ENCODE measurements at places on chromosomes 16 and 17. TPM values are rescaled to one million over a fixed set of nuclear protein-coding genes. Genes with fewer than 3 reads are reported as not detected.
A peak's percentile ranks its signal among the peaks of the same experiment; 100 is the strongest.

DNA sequence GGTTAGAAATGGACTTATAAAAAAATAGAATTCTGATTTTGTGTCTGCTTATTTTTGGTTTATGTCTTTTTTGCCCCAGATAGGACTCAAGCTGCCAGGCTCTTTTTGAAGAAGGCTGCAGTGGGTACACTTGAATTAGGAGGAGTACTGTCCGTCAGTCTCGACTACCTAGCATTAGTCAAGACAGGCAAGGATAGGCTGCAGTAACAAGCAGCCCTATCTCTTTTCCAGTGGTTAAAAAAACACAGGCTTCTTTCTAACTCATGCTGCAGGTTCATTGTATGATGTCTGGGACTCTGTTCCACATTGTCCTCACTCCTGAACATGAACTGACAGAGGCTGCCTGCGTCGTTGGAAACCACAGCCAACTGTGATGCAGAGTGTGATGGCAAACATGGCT is 8.0 kb downstream of the C16orf46 start:
- H3K4me1 ChIP-seq, result no peaks in the 10 kb centered on the region
- no peak for DNase-seq
- no peaks in the 10 kb centered on the region for H3K36me3 ChIP-seq
- no peak overlapping the region for H3K27ac ChIP-seq
- H3K4me3 ChIP-seq, result no peak overlapping the region

DNA sequence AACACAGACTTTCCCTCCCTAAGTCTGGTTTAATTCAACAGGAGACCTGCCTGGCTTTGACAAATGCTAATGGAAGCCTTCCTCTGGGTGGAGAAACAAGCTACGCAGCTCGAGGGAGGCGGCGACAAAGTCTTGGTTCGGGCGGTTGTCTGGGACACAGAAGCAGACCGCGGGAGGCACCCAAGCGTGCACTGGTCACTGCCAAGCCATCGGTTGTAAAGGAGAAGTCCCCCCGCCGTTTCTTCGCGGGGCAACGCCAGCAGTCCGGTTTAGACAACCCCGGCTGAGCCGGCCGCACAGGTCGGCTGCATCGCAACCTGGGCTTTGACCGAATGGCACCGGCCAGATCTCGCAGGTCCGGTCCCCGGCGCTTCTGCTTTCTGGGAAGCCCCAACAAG is 586 bp downstream of the GLYR1 start:
- H3K27me3 ChIP-seq, result no peaks in the 10 kb centered on the region
- H3K4me1 ChIP-seq, result peaks cover 14% of the 10 kb centered on the region
- H3K4me3 ChIP-seq, result peak overlapping the region; percentile 99

DNA sequence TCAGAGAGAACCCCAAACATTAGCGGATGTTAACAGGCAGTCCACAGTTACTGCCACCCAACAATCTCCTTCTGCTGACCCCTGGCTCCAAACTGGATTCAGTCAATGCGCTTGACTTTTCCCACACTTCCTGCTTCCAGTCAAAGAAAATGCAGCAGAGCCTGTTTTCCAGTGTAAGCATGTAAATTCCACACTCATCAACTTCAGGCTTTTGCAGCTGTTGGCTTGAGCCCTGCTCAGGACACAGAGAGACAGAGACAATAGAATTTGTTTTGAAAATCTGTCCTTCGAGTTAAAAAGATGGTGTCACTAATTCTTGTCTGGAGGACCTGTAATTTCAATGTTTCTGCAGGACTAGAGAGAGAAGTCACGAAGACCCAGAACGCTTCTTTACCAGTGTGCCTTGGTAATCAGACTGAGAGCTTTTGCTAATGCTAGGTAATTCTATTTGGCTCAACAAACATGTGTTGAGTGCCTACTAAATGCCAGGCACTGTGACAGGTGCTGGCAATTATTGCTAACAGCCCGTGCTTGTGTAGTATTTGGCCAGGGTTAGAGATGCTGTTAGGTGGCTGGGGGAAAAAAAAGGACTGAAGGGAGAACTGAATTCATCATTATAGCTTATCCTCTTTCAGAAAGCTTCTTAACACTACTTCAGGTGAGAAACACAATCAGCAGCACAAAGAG is 32.5 kb downstream of the HOXB1 start:
- peak; percentile 63 for DNase-seq
- H3K27me3 ChIP-seq, result no peaks in the 10 kb centered on the region
- H3K36me3 ChIP-seq, result no peaks in the 10 kb centered on the region

GRCh38 chr16:21263640-21264570 is 14.2 kb downstream of the CRYM start:
- no peaks in the 10 kb centered on the region for H3K27me3 ChIP-seq
- H3K4me1 ChIP-seq, result no peaks in the 10 kb centered on the region

- no peaks in the 10 kb centered on the region for H3K4me1 ChIP-seq
- DNase-seq, result no peak
- no peak overlapping the region for H3K4me3 ChIP-seq
- no peaks in the 10 kb centered on the region for H3K36me3 ChIP-seq
These were observed 20.1 kb upstream of the IRF8 start for GRCh38 chr16:85878875-85879274.

GRCh38 chr16:89026121-89026612 is 49.2 kb upstream of the CBFA2T3 start:
- no peak for DNase-seq
- H3K36me3 ChIP-seq, result no peaks in the 10 kb centered on the region
- H3K4me1 ChIP-seq, result no peaks in the 10 kb centered on the region
- H3K4me3 ChIP-seq, result no peak overlapping the region
- no peaks in the 10 kb centered on the region for H3K27me3 ChIP-seq

ADAMTS18 gene
- 0.28 TPM for total RNA-seq

DNA sequence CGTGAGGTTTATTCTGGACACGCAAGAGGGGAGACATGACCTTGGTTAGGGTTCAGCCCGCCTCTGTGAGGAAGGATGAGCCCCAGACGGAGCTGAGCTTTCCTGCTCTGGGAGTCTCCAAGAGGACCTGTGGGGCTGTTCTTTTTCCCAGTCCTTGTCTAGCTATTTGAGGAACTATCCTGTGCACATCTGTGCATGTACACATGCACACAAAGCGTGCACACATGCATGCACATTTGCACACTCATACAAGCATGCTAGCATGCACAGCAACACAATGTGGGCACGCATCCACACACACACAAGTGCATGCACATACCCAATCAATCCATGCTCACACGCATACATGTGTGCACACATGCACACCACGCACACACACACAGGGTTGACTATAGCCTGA is 40.4 kb downstream of the ABCC6 start:
- H3K4me3 ChIP-seq, result no peak overlapping the region
- DNase-seq, result no peak
- H3K27me3 ChIP-seq, result no peaks in the 10 kb centered on the region
- H3K4me1 ChIP-seq, result no peaks in the 10 kb centered on the region

GRCh38 chr16:1895068-1895467 is 23.1 kb upstream of the MEIOB start:
- peaks cover 27% of the 10 kb centered on the region for H3K27me3 ChIP-seq
- H3K27ac ChIP-seq, result no peak overlapping the region
- no peak overlapping the region for H3K4me3 ChIP-seq
- H3K36me3 ChIP-seq, result no peaks in the 10 kb centered on the region

GRIN2C gene
- total RNA-seq, result not detected

HOXB6 gene
- 6.2 TPM for total RNA-seq

- DNase-seq, result no peak
- no peaks in the 10 kb centered on the region for H3K36me3 ChIP-seq
These were observed 345.8 kb upstream of the CDH5 start for GRCh38 chr16:66020642-66021041.

DNA sequence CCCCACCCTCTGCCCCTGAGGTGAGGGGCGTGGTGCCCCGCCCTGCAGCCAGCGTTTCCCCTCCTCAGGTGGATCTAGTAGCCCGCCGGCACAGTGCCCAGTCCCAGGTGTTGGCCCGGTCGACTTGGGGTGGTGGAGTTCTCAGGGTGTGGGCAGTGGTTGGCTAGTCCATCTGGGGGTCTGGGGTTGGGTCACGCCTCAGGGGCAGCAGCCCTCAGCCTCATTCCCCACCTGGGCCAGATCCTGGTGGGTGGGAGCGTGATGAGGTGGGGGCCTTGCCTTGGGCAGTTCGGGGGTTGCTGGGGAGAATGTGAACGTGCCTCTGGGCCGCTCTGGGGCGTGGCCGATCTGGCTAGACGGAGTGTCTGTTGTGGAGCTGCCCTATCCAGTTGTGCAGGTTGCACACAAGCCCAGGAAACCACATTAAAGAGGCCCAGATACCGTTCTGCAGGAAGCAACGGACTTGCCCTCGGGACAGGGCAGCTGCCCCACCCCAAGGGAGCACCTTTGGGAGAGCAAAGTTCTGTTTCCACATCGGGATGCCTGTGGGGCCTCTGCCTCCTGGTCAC is 32.0 kb downstream of the GSE1 start:
- no peaks in the 10 kb centered on the region for H3K27me3 ChIP-seq
- DNase-seq, result no peak
- no peaks in the 10 kb centered on the region for H3K36me3 ChIP-seq
